ENCODE measurements at places on chromosomes 3 and 15.

GRCh38 chr15:70806992-70807712 lies 43.8 kb upstream of the UACA start:
- DNase-seq: no peak
- H3K27ac ChIP-seq: no peak overlapping the region
- H3K4me3 ChIP-seq: no peak overlapping the region
- H3K27me3 ChIP-seq: no peaks in the 10 kb centered on the region
- H3K36me3 ChIP-seq: no peaks in the 10 kb centered on the region

DNA sequence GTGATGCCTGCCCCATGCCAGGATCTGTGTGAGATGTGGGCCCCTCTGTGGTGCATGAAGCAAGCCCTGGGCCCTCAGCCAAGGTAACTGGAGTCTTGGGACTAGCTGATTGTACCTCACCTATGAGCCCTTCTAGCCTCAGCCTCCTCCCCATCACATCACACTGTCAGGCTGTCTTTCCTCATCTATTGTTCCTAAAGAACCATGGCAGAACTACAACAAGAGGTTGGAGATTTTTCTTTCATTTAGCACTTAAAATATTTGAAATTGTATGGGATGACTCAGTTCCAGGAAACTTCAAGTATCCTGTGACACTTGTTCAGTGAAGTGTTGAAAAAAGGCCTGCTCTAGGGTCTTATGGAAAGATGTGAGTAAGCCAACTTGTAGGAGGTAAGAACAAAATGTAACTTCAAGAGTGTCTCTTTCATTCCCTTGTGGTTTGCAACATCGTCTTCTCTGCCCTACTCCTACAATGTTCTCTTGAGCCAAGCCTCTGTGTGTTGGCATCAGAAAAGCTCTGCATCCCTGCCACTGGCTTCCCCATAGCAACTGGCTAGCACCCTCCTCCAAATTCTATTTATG lies 58.7 kb upstream of the TIPARP start:
- peak; percentile 89 for DNase-seq
- peak overlapping the region; percentile 95 for H3K27ac ChIP-seq
- no peak overlapping the region for H3K4me3 ChIP-seq
- no peaks in the 10 kb centered on the region for H3K27me3 ChIP-seq
- H3K4me1 ChIP-seq: peaks cover 8% of the 10 kb centered on the region

DNA sequence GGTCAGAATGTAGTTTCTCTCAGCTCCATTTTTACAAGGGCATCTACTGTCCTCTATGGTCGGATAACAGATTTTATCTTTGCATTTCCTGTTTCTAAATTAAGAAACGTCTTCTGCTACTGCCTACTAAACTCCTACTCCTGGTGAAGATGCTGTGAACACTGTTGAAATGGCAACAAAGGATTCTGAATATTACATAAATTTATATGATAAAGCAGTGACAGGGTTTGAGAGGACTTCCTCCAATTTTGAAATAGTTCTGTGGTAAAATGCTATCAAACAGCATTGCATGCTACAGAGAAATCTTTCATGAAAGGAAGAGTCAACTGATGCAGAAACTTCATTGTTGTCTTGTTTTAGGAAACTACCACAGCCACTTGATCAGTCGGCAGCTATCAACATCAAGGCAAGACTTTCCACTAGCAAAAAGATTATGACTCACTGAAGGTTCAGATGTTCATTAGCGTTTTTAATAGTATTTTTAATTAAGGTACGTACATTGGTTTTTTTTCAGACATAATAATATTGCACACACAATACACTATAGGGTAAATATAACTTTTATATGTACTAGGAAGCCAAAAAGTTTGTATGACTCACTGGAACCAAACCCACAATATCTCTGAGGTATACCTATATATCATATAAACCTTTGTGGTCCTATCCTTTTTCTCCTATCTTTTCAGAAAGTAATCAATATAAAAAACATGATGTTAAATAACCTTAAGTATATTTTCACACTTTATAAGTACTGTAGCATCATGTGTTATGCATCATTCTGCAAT lies 156.1 kb downstream of the STAG1 start:
- no peaks in the 10 kb centered on the region for H3K27me3 ChIP-seq
- no peaks in the 10 kb centered on the region for H3K4me1 ChIP-seq
- no peak overlapping the region for H3K27ac ChIP-seq
- DNase-seq: peak; percentile 16
- H3K4me3 ChIP-seq: no peak overlapping the region

DNA sequence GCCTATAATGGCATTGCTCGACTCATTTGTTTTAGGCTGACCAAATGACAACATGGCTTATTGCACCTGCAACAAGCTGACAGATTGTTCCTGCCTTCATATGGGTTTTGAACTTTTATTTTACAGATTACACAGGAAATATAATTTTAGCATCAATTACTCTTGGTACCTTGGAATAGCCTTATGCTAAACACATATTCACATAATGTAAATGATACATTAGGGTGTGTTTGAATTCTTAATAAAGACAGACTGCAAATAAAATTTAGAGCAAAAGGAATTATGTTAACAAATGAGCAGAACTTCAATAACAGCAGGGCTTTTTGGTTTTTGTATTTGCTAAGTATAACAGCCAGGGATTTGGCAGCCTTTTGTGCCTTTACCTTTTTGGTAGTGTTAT lies 51.9 kb upstream of the TMC3 start:
- no peak overlapping the region for H3K4me3 ChIP-seq
- no peak overlapping the region for H3K27ac ChIP-seq
- H3K27me3 ChIP-seq: no peaks in the 10 kb centered on the region
- DNase-seq: no peak
- no peaks in the 10 kb centered on the region for H3K36me3 ChIP-seq

GRCh38 chr3:6860954-6861624 lies at the start of gene GRM7:
GRM7 (plus strand) TSS chr3:6861115.
- no peak within 1 kb of the TSS for H3K4me3 ChIP-seq
- no peak for DNase-seq
- H3K36me3 ChIP-seq: no peaks in the 10 kb centered on the region
- H3K4me1 ChIP-seq: peaks cover 14% of the 10 kb centered on the region

- peaks cover 4% of the 10 kb centered on the region for H3K27me3 ChIP-seq
- peak; percentile 48 for DNase-seq
- H3K4me1 ChIP-seq: no peaks in the 10 kb centered on the region
- no peak overlapping the region for H3K27ac ChIP-seq
Observed at GRCh38 chr3:4290272-4290893, 12.8 kb upstream of the SETMAR start.

GRCh38 chr15:69756440-69756839 lies 303.8 kb downstream of the RPLP1 start:
- H3K27ac ChIP-seq: no peak overlapping the region
- no peak overlapping the region for H3K4me3 ChIP-seq
- H3K27me3 ChIP-seq: no peaks in the 10 kb centered on the region

GRCh38 chr3:66442254-66443117 lies 58.3 kb downstream of the LRIG1 start:
- H3K4me3 ChIP-seq: peak overlapping the region; percentile 60
- no peaks in the 10 kb centered on the region for H3K27me3 ChIP-seq
- H3K36me3 ChIP-seq: peaks cover 23% of the 10 kb centered on the region
- peaks cover 37% of the 10 kb centered on the region for H3K4me1 ChIP-seq
- peak; percentile 74 for DNase-seq

DNA sequence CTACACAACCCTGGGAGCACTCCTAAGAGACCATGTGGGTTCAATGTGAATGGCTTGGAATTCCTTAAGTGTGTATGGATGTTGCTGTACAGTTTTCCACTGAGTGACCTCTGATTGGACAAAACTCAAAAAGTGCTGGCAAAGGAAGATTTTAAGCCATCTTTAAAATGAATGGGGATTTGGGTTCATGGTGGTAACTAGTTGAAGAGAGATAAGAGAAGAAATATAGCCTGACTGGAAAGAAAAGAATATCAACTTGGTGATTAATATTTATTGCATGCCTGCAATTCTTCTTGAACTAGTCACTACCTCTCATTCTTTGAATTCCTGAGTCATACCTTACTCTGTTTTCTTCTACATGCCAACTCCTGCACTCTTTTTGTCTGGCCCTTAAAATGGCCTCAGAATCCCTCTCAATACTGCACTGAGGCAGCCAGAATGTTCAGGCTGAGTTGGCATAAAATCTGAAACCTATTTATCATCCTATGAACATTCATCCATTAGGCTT lies 124.7 kb downstream of the RPL22L1 start:
- H3K36me3 ChIP-seq: no peaks in the 10 kb centered on the region
- H3K27ac ChIP-seq: peak overlapping the region; percentile 75
- H3K4me3 ChIP-seq: no peak overlapping the region
- H3K4me1 ChIP-seq: peaks cover 1% of the 10 kb centered on the region
- peak; percentile 16 for DNase-seq

DNA sequence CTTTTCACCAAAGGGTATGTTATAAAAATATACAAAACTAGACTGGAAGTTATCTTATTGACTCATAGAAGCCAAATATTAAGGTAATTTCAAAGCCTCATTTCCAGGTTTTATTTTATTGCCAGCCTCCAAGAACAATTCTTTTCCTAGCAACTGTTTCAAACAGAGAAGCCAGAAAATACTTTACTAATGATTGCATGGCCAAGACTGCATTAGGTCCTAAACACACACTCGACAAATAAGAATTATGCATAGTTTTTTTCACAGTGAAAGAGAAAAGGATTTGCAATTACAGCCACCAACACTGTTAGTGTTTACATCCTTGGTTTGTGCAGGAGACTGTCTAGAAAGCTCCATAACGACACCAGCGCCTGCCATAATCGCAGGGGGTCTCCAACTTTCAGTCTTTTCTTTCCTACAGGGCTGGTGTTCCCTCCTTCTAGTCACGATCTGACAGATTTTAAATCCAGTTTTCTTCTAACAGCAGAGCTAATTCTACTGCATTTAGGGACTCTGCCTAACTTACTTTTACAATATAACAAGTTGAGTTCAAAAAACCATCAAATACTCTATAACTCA lies 58.1 kb downstream of the CLASP2 start:
- no peak for DNase-seq
- H3K4me3 ChIP-seq: peak overlapping the region; percentile 75
- H3K27ac ChIP-seq: peak overlapping the region; percentile 90
- no peaks in the 10 kb centered on the region for H3K27me3 ChIP-seq
- H3K4me1 ChIP-seq: peaks cover 4% of the 10 kb centered on the region

DNA sequence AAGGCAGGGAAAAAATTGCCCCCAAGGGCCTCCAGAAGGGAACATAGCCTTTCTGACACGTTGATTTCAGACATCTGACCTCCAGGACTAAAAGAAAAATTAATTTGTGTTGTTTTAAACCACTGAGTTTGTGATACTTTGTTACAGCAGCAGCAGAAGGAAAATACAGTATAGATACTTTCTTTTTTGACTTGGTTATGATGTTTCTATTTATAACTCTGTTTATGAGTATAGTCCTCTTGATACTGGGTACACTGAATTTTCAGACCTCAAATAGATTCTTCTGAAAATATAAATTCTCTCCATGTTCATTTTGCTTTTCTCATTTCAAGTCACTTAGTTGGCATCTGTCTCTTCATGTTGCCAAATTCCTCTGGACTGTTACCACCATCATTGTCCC lies 44.4 kb upstream of the ST3GAL6 start:
- no peaks in the 10 kb centered on the region for H3K27me3 ChIP-seq
- H3K4me3 ChIP-seq: no peak overlapping the region
- no peak overlapping the region for H3K27ac ChIP-seq
- H3K36me3 ChIP-seq: no peaks in the 10 kb centered on the region

DNA sequence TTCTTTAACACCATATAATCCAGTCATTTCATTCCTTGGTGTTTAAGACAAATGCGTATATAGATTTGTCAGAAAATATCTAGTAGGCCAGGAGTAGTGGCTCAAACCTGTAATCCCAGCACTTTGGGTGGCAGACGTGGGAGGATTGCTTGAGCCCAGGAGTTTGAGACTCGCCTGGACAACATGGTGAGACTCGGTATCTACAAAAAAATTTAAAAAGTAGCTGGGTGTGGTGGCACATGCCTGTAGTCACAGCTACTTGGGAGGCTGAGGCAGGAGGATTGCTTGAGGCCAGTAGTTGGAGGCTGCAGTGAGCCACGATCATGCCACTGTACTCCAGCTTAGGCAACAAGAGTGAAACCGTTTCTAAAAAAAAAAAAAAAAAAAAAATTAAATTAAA lies 1.9 kb upstream of the MTMR14 start:
- no peak for DNase-seq
- no peak overlapping the region for H3K27ac ChIP-seq
- H3K4me1 ChIP-seq: peaks cover 10% of the 10 kb centered on the region
- H3K4me3 ChIP-seq: no peak overlapping the region
- peaks cover 12% of the 10 kb centered on the region for H3K36me3 ChIP-seq

DNA sequence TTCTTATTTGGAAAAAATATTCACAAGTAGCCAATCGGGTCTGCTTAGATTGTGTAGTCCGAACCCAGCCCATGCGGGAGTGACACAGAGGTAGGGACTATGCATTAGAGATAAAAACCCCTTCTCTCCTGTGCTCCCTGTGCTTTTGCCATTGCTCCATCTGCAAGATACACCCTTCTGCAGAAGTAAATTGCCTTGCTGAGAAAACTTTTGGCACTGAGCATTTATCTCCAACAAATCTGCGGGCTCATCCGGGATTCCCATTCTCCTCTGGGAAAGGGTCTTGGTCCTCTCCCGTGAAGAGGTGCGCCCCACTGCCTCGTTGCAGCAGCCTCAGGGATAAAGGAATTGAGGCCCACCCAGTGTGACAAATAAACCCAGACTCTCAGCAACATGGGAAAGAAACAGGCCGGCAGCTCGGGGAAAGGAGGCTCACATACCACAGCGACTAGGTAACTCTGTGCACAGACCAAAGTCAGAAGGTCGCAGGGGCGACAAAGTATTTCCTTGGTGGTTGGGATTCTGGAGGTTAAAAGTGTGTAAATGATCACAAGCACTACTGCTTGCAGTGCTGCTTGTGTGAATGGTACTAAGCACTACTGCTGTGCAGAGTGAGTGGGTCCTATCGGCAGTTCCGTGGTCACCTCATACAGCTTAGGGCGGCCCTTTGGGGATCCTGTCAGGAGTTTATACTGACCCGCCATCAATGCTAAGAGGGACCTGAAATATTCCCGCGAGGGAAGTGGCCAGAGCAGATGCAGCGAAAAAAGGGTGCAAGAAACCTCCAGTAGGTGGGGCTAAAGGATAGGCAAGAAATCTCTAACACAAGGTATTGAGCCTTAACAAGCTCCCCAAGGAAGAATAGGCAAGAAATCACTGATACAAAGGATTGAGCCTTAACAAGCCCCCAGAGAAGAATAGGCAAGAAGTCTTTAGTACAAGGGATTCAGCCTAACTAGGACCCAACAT lies 54.3 kb downstream of the GSK3B start:
- no peak for DNase-seq
- H3K27ac ChIP-seq: no peak overlapping the region

Measured in mesenchymal stem cell (in vitro differentiated cells and primary cell).